ENCODE measurements at places on chromosomes 5 and 9. TPM values are rescaled to one million over a fixed set of nuclear protein-coding genes. Genes with fewer than 3 reads are reported as not detected.

- no peak for DNase-seq
Measured at GRCh38 chr5:115623658-115624057, 2.2 kb downstream of the TMED7 start.

DNA sequence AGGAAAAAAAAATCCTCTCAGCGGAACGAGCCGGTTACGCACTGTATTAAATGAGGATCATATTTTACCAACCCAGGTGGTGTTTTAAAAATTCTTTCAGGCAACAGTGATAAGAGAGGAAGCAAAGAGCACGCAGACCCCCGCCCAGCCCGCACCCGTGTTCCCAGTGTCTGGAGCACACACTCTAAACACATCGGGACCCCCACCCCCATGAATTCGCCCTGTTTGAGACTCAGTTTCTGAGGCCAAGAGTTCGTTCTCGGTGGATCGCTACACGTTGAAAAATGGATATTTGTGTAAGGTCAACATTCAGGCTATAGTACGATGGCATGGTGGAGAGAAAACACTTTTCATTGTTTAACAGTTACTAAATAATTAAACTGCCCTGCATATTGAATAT is 196.3 kb downstream of the MEF2C start:
- no peak for DNase-seq

DNA sequence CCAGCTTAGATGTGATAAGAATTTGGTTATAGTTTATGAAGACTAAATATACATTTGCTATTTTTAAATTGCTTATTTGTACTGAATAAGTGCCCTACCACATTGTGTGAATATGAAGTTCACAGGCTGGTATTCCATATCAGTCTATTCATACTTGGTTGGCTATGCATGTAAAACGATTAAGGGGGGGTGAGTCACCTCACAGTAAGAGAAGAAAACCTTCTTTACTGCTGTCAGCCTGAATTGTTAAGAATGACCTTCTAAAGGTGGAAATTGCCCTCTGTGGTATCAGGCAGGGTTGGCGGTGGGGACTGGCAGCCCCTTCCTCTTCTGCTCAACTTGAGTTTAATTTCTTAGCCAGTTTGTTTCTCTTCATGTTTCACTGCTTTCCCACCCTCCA is 127.0 kb upstream of the RPS23 start:
- no peak for DNase-seq

DNA sequence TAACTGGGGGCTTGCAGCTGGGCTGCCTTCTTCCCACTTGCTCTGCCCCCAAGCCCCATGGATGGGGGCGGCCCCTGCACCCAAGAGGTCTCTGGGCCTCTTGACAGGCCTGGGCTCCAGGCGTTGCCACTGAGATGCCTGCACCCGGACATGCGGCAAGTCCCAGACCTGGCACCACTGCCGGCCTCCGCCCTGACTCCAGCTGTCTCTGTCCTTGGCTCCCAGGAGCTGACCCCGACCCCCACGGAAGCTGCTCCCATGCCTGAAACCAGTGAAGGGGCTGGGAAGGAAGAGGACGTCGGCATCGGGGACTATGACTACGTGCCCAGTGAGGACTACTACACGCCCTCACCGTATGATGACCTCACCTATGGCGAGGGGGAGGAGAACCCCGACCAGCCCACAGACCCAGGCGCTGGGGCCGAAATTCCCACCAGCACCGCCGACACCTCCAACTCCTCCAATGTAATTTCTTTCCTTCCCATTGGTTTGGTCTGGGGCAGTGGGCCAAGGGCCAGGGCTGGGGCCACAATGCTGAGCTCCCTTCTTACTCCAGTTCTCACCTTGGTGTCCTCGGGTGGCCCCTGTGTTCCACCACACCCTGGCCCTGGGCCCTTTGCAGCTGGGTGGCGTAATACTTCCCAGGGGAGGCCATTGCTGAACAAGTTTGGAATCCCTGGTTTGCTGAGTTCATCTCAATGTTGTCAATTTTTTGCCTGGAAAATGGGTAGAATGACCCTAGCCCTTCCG is 88.6 kb downstream of the COL5A1 start:
- DNase-seq: no peak

- DNase-seq: no peak
Measured at GRCh38 chr5:109917966-109918365, 228.2 kb downstream of the MAN2A1 start.

DNA sequence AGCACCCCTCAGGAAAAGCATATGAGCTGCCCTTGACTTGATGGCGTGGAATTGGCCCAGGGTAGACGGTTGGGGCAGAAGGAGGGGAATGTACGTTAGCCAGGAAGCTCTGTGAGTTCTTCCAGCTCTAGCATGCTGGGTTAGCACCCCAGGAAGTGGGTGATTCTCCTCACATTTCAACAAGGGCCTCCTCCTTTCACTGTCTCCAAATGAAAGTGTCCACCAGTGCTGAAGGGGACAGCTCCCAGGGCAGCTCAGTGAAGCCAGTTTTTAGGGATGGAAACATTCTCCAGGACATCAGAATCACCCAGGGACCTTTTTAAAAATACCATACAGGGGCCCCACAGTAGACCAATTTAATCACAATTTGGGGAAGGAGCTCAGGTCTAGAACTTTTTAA is 17.2 kb upstream of the AFAP1L1 start:
- DNase-seq: peak; percentile 83

- DNase-seq: peak; percentile 41
Measured at GRCh38 chr5:19577882-19578281, 410.1 kb downstream of the CDH18 start.

- no peak for DNase-seq
Measured at GRCh38 chr9:36603006-36603405, 30.3 kb downstream of the MELK start.

GRCh38 chr9:96874201-96874785 is 20.0 kb upstream of the ZNF782 start:
- no peak for DNase-seq

DNA sequence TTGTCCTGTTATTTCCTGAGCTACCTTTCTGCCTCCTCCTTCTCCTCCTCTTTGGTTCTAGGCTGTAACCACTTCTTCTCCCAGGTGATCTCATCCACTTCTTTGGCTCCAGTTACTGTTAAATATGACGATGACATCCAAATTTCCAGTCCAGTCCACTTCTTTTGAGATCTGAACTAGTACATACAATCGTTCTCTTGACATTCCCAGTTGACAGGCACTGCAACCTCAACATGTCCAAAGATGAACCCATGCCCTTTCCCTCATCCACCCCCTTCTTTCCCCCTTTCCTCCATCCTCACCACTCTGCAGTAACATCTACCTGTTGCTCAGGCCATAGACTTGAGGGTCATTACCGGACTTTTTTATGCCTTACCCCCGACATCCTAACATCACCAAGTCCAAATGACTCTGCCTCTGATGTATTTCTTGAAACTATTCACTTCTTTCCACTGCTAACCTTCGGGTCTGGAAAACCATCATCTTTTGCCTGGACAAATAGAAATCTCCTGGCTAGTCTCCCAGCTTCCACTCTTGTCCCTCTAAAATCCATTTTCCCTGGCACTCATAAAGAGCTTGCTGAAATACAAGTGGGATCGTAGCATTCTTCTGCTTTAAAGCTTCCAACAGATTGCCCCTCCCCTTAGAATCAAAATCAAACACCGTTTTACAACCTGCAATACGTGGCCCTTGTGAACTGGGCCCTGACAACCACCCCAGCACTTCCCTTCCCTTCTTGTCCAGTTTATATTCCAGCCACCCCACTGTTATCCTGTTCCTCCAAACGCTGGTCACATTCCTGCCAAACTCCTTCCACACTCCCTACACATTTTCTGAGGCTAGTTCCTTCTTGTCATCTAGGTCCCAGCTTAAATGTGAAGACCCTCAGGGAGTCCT is 31.5 kb downstream of the KLF9 start:
- no peak for DNase-seq

DNA sequence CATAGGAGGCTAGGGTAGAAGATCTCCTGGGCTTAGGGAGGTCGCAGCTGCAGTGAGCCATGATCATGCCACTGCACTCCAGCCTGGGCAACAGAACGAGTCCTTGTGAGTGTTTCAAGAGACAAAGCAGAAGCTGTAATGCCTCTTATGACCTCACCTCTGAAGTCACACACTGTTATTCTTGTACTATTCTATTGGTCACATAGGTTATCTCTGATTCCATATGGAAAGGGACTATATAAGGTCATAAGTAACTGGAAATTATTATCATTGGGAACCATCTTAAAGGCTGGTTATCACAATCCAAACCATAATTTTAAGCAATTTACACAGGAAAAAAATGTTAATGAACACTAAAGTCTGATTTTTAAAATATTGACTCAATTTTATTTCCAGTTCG is 17.9 kb upstream of the AFF4 start:
- DNase-seq: no peak

- no peak for DNase-seq
Measured at GRCh38 chr9:95409650-95410426, 92.3 kb upstream of the FANCC start.

GRCh38 chr5:88542786-88543185 is 274.1 kb upstream of the TMEM161B start:
- no peak for DNase-seq

DNA sequence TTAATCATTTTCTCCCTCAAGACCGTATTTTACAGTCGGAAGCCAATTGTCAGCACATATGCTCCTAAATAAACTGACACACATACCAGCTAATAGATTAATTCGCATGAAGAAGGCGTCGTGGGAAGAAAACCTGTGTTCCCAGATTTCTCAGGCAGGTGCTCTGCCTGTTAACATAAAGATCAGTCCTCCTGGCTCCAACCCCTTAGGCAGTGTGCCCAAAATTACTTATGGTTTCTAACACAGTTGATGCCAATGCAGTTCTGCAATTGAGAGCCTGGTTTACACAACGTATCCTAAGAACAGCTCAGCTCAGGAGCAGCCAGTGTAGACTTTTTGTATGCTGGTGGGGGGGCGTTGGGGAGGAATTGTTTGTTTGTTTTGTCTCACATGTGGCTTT is 208.3 kb downstream of the ENC1 start:
- no peak for DNase-seq

DNA sequence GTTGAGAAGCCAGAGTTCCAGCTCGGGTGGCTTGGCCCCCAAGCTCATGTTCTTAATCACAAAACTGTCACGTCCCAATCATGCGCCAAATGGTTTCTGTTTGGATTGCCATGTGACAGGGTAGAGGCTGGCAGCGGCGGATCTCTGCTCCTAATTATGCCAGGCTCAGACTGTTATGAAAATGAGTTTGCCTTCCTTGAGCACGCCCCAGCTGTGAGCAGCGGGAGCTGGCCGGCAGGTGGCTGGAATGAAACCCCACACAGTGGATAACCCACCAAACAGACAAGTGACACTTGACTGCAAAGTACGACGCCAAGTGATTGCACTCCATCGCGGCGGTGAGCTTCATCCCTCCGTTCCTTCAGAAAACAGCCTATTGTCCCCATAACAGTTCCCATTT is 75.4 kb downstream of the CFAP77 start:
- DNase-seq: no peak

The CDKN2B-AS1 gene
- total RNA-seq: not detected

The MEGF10 gene
- total RNA-seq: 10.1 TPM

The NELFB gene
- total RNA-seq: 75.5 TPM

The TICAM2 gene
- 1.1 TPM for total RNA-seq

The PCA3 gene
- not detected for total RNA-seq

The ZDHHC11B gene
- total RNA-seq: 0.90 TPM

The SEMA4D gene
- total RNA-seq: 49.2 TPM

The NOXA1 gene
- 6.6 TPM for total RNA-seq
